ENCODE measurements at places on chromosomes 1 and 21. TPM values are rescaled to one million over a fixed set of nuclear protein-coding genes. Genes with fewer than 3 reads are reported as not detected.

The BGLAP gene
- total RNA-seq, result 3.7 TPM

- DNase-seq, result no peak
These were observed 1784.5 kb downstream of the MRPL39 start for GRCh38 chr21:23822760-23823159.

DNA sequence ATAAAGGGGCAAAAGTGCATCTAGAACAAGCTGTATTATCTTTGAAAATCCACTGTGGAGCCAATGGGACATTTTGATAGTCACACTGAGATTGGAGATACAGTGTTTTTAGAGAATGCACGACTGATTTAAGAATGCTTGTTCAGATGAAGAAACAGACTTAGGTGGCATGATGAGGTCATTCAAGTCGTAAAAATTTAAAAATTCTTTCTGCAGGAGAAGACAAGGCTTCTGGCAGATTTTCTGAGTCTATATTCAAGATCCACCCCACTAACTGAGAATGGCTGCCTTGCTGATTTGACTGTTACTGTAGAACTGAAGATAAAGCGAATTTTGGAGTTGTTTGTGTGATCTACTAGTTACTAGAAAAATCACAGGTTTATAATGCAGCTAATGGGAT, 310.6 kb downstream of the LRRC7 start:
- DNase-seq, result no peak

The AGMAT gene
- 0.39 TPM for total RNA-seq

DNA sequence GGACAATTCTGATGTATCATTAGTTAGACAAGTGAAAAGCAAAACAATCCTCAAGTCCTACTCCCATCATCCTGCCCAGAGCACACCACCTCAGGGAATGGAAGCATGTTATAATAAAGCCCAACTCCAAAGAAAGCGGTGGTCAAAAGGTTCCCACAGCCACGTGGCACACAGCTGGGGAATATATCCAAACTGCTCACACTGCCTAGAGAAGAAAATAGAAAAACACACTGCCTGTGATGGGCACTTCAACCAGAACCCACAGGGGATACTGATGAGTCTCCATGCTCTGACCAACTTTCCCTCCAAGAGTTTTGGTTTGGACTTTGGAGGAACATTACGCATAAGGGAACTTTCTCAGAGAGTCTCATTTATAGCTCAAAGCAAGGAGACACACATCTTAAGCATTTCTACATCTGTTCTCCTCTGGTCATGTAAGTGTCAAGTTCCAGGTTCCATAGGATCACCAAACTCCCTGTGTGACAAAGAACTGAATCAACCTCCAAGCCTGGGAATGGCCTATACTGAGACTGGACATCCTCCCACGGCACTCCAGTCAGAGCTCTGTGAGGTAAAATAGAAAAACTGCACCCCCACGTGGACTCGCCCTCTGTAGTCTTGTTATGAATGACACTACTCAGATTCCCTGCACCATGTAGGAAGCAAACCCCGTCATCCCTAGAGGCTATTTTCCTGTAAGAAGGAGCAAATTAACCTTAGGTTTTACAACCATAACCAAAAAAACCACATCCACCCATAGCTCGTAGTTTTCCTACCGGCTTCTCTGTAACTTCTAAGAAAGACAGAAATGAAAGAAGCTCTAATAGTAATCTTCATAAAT, 12.2 kb downstream of the DSTYK start:
- DNase-seq, result no peak

Data from OCI-LY7 (cell line).